Skin of body (tissue), 3 donors: ENCODE measurements at places on chromosomes 16 and 17. TPM values are rescaled to one million over a fixed set of nuclear protein-coding genes. Genes with fewer than 3 reads are reported as not detected.

The NFE2L1 gene
- 59.0 TPM for total RNA-seq

The FA2H gene
- total RNA-seq = 5.9 TPM

The SOST gene
- 0.20 TPM for total RNA-seq

The PLK1 gene
- 5.1 TPM for total RNA-seq

The SEZ6L2 gene
- 2.9 TPM for total RNA-seq

The ARHGDIG gene
- total RNA-seq = 0.99 TPM

The LASP1 gene
- 44.4 TPM for total RNA-seq

The CDRT15 gene
- not detected for total RNA-seq
